ENCODE measurements at places on chromosomes 4 and X.

DNA sequence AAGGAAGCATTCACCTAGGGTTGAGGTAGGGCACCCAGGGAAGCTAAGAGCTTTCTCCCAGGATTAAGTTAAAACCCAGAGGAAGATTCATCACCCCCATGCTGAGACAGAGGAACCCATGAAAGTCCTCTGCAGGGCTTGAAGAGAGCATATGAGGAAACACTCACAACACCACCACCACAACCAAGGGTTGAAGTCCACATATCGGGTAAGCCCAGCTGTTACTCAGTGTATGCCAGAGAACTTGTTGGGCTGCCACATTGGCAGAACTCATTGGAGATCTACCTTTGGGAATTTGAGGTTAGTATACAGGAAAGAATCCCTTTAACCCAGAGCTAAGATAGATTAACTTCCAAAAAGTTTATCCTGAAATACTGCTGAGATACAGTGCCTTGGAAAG, 75.1 kb downstream of the INTS6L start:
- no peak for DNase-seq

GRCh38 chr4:24975510-24975909, 55.2 kb downstream of the LGI2 start:
- no peak for DNase-seq

- DNase-seq = no peak
These were observed 61.8 kb downstream of the SMARCA5 start for GRCh38 chr4:143575331-143575730.

DNA sequence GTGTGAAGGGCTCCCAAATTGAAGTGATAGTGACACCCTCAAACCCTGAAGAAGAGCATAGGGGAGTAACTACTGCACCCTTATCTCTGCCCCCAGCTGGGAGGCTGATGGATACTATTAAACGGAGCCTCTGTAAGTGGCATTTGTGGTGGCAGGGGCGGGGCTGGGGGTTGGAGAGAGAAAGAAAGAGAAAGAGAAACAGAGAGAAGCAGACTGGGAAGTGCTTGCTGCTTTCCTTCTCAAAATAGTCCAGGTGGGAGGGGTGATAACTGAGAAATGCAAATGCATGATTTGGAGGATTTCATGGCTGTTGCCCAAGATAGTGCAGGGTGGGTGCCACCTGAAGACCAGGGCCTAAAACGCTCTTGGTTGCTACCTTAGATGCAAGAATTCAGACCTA, 253.5 kb upstream of the GATB start:
- no peak for DNase-seq

Measured in activated CD8-positive, alpha-beta memory T cell treated with anti-CD3 and anti-CD28 coated beads for 1 hour (primary cell).